ENCODE measurements at places on chromosomes 1 and 21. TPM values are rescaled to one million over a fixed set of nuclear protein-coding genes. Genes with fewer than 3 reads are reported as not detected.

GRCh38 chr1:206982216-206982615 is 12.0 kb upstream of the FCAMR start:
- DNase-seq, result peak; percentile 9

GRCh38 chr1:117629625-117630422 is 24.0 kb downstream of the TENT5C start:
- DNase-seq, result no peak

GRCh38 chr1:226470921-226471866 is 63.3 kb upstream of the PARP1 start:
- DNase-seq, result no peak

GRCh38 chr1:203120325-203121153 is 7.0 kb upstream of the ADORA1 start:
- DNase-seq, result no peak

DNA sequence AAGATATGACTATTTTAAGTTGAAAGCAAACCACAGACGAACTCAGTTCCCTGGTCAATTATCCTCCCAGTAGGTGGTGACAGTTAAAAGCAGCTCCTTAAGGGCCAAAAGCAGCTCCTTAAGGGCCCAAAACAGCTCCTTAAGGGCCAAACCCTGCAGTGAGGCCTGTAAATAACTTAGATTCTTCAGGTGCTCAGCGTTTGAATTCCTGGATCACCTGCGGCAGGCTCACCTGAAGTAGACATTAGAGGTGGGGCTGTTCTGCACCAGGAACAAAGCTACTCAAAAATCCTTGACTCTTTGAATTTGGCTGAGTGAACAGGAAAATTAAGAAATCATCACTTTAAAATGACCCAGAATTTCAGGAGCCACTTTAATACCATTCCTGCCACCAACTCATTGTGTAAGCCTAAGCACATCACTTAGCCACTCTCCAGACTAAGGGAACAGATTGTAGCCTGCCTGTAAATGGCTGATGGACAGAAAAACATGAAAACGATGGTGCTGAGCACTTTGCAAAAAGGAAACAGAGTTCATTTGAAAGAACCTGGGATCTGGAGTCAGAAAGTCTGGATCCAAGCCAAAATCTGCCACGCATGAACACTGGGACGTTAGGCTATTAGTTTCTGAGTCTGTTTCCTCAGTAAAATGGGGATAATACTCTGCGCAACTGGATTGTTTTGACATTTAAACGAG is 126.9 kb downstream of the LRIG2 start:
- DNase-seq, result no peak

Gene IGSF9
- 5.9 TPM for total RNA-seq

DNA sequence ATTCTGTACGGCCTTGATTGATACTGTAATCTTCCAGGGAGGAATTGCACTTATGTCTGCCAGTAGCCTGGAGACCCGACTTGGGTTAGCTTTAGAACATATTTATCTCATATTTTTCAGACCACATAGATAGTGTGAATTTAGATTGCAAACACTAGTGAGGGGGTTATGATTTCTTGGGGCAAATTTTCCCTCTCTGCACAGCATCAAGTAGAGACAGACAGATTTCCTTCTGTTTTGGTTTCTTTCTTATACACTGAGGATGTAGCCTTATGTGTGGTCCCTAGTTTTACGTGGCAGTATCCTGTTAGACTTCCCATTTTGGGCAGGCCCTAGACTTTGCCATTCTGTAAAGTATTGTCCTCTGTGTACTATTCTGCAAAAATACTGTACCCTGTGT is 29.0 kb downstream of the SOAT1 start:
- no peak for DNase-seq

GRCh38 chr1:231903586-231904081 is 277.0 kb downstream of the DISC1 start:
- DNase-seq, result no peak

GRCh38 chr1:198937231-198938031 is 298.6 kb downstream of the PTPRC start:
- DNase-seq, result peak; percentile 80

DNA sequence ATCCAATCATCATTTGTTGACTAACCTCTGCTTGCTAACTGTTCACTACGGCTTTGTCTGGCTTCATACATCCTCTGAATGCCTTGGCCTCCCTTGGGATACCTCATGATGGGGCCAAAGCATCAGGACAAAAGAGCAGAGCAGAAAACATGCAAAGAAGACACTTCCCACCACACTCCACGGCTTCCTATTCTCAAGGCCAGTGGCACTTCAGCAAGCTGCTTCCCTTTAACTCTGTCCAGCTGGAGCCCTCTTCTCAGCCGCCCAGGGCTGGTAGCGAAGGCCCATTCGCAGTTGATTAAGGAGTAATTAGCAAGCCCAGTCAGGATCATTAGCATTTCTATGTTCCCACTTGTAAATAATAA is 224.3 kb upstream of the FGGY start:
- DNase-seq, result no peak

DNA sequence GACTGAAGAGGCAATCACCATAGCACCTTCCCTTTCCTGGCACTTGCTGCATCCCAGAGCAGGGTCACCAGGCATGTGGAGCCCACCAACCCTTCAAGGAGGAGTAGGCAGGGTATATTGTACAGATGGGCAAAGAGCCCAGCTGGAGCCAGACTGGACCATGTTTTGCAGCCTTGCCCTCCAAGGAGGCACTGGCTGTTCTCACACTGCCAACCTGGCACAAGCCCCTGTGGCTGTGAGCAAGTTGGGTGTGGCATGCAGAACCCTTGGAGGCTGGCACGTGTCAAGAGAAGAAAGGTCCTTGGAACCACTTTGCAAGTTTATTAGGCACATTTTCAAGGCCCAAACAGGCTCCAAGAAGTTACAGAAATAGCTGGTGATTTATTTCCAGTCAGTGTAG is 146.4 kb downstream of the FOXD2 start:
- DNase-seq, result no peak

DNA sequence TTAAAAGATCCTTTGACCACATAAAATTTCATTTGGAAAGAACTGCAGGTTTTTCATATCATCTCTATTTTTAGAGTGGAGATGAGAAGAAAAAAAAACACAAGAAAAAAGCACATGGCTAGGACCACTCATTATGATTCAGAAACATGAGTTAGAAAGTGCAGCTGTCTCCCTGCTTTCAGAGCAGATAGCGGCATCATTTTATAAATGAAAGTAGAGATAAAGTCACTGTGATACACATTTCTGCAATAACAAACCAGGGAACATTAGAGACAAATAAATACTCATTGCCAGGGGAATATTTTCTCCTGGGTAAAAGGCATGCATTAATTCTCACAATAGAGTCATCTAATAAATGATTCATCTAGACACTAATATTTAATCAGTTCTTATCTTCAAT is 87.5 kb upstream of the PLPPR4 start:
- DNase-seq, result no peak

DNA sequence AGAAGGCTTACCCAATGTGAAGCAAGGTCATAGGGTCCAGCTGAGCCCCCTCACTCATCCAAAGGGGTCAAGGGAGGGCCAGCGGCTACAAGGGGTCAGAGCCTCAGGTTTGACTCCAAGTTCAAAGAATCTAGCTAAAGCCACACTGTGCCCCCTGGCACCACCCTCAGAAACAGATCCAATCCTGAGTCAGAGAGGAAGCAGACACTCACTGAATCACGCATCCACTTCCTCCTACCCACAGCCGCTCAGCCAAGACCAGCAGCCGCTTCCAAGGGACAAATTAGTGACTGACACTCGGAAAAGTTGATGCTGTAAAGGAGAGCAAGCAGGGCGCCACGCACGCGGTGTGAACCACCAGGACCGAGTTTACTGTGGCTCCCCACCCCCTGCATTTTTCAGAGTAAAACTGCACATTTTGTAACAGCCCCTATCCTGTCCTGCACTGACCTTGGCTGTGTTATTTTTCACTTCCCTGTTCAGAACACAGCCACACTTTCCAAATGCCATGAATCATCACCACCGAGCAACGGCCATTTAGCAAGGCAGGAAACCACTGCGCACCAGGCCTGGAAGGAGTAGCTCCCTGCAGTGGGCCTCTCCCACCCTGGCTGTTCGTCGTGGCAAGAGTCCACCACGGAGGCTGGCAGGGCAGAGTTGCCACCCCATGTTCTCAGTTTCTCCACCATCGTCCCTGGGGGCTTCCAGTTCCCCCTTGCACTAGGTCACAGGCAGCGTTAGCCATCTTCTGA is 147.8 kb downstream of the TOMM20 start:
- peak; percentile 62 for DNase-seq

- no peak for DNase-seq
Measured at GRCh38 chr1:193593147-193593885, 406.9 kb upstream of the B3GALT2 start.

DNA sequence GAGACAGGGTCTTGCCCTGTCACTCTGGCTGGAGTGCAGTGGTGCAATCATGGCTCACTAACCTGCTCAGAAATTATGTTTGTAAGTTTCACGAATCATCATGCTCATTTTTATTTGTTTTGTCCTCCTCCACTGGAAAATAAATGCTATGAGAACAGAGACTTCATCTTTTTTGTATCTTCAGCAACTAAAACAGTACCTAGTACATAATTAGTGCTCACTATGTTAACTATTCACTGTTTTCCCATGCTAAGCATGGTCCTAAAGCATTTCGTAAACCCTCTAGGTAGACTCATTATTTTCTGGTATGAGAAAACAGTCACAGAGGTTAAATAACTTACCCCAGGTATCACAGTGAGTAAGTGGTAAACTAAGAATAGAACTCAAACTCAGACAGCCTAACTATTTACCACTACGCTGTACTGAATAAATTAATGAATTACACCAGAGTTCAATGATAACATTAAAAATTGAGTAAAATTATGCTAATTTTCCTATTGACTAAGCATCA is 118.4 kb downstream of the RERE start:
- no peak for DNase-seq

Gene PTPRC
- 4.5 TPM for total RNA-seq

Gene SFN
- not detected for total RNA-seq
